Activated T-cell treated with anti-CD3 and anti-CD28 coated beads for 48 hours (primary cell): ENCODE measurements at places on chromosomes 7 and 10.

GRCh38 chr7:148774471-148774870, 75.8 kb downstream of the CUL1 start:
- no peak for DNase-seq

- DNase-seq, result no peak
These were observed 51.3 kb upstream of the SEPTIN7 start for GRCh38 chr7:35749556-35749955.

- DNase-seq, result peak; percentile 38
These were observed 38.8 kb downstream of the TMEM60 start for GRCh38 chr7:77759294-77759889.

- no peak for DNase-seq
These were observed 589.0 kb downstream of the NXPH1 start for GRCh38 chr7:9022456-9022855.

DNA sequence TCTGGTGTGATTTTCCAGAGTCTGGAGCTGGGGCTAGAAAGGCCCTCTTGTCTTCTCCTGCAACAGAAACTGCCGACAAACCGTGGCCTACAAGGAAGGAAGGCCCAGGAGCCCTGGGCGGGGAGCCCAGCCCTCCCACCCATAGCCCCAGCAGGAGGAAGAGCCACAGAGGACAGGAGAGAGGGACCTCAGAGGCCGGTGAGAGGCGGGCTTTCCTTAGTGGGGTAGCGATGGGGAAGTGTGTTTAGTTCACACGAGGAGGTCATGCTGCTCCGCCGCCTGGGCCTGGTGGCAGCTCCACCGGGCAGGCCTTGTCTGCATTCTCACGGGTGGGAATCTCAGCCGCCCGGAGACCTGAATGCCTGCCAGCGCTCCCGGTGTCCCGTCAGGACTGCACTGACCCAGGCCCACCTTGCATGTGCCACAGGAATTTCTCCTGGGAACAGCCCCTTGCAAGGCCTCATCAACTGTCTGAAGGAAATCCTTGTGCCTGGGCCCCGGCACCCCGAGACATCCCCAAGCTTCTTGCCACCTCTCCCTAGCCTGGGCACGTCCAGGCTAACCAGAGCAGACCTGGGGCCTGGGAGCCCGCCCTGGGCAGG, 50.9 kb downstream of the ZNF467 start:
- no peak for DNase-seq

DNA sequence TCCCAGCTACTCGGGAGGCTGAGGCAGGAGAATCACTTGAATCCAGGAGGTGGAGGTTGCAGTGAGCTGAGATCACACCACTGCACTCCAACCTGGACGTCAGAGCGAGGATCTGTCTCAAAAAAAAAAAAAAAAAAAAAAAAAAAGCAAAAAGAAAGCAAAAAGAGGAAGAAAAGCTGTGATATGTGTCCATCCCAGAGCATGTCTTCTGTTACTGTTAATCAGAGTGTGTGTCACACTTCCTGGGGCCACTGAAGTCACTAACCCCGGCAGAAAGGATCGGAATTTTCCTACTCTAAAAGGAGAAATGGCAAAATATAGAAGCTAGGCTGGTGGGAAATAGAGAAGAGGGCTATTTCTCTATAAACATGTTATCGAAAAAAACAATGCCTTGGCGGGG, 11.9 kb downstream of the PIK3AP1 start:
- no peak for DNase-seq

- no peak for DNase-seq
These were observed 44.7 kb upstream of the PDZD8 start for GRCh38 chr10:117419921-117420320.

GRCh38 chr10:69465457-69466157, 14.3 kb downstream of the TSPAN15 start:
- DNase-seq, result no peak

GRCh38 chr10:8048281-8049008, 6.0 kb upstream of the GATA3 start:
- no peak for DNase-seq

DNA sequence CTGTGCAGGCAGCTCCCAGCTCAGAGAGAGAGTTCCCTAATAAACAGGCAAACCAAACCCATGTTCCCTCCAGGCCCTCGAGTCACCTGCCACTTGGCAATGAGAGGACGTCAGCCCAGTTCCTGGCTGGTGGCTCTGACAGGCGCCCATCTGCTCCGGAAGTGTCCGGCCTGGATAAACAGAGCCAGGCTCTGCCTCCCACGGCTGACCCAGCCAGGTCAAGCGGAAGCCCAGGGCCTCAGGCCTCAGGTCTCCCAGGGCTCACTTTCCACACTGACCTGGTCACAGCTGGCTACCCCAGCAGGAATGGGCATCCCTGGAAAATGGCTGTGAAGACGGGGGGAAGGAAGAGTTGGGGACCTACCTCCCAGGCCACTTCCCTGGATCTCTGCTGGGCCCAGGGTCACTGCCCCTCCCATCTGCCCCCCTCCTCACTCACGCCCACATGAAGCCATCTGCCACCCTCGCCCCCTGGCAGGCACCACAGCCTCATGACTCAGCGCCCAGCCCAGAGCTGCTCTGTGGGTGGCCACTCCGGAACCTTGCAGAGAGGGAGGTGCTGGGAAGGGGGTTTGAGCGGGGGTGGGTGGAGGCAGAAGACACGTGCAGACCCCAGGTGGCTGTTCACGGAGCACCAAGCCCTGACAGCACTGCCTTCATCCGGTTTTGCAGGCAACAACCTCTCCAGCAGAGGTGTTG, 37.4 kb upstream of the DUSP5 start:
- DNase-seq, result no peak

DNA sequence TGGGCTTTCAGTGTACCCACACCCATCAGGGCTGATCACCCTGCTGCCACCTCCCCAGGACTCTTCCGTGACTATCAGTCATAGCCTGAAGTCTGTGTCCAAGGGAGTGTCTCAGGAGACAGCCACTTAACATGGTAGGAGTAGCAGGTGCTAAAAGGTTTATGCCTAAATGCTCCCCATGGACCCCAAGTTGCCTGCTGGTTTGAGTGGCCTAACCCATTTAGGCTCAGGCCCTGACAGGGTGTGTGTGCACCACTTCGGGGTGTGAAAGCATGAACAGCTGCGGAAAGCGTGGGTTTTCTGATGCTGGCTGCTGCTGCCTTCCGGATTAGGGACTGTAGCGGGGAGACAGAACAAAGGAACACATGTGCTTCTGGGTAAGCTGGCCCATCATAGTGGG, 93.2 kb upstream of the SAMD8 start:
- no peak for DNase-seq

GRCh38 chr10:127926455-127926854, 19.6 kb downstream of the PTPRE start:
- no peak for DNase-seq

DNA sequence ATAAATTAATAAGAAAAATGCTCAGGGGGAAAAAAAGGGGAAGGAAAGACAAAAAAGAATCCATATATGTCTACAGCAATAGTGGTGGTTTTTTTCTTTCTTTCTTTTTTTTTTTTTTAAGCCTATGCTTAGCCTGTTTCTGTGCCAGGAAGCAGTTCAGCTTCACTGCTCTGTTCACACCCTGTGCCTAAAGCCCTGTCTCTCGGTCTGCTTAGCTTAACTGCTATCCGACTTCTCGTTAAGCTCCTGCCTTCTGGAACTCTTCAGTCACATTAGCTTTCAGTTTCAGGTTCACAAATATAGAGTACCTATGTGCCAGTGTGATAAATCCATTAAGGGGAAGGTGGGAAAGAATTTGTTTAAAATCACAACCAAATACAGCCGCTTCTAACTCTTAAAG, 26.5 kb upstream of the NRG3 start:
- DNase-seq, result no peak

GRCh38 chr10:73095481-73096021, 1.1 kb downstream of the P4HA1 start:
- DNase-seq, result peak; percentile 12

GRCh38 chr7:45601094-45601493, 26.9 kb downstream of the ADCY1 start:
- DNase-seq, result no peak

DNA sequence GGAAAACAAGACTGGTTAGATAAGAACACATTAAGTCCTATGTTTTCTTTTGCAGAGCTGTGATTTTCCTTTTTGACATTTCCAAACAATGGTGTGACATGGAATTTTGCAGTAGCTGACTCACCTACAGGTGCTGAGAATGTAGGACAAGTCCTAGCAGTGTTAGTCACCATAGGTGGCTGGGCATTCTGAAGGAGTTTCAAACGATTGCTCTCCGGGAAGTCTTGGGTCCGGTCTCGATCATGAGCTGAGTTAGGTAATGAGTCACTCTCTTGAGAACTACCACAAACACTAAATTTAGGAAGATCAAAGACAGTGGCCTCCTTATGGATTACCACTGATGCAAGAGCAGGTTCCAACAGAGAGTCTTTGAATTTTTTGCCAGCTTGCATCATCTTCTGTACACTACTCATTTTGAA, 3.6 kb downstream of the FIGNL1 start:
- no peak for DNase-seq

DNA sequence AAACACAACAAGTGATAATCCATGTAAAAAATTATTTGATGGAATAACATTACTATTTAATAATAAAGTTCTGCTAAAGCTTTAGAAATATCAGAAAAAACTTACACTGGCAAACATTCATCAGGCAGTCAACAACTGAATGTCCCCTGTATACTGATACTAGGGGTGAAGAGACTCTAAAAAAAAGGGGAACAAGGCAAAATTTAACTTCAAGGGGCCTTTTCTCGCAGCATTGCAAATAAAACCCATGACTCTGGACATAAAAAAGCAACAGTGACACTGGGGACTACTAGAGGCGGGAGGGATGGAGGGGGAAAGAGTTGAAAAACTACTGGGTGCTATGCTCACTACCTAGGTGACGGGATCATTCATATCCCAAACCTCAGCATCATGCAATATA, 5.8 kb upstream of the IFRD1 start:
- DNase-seq, result no peak

DNA sequence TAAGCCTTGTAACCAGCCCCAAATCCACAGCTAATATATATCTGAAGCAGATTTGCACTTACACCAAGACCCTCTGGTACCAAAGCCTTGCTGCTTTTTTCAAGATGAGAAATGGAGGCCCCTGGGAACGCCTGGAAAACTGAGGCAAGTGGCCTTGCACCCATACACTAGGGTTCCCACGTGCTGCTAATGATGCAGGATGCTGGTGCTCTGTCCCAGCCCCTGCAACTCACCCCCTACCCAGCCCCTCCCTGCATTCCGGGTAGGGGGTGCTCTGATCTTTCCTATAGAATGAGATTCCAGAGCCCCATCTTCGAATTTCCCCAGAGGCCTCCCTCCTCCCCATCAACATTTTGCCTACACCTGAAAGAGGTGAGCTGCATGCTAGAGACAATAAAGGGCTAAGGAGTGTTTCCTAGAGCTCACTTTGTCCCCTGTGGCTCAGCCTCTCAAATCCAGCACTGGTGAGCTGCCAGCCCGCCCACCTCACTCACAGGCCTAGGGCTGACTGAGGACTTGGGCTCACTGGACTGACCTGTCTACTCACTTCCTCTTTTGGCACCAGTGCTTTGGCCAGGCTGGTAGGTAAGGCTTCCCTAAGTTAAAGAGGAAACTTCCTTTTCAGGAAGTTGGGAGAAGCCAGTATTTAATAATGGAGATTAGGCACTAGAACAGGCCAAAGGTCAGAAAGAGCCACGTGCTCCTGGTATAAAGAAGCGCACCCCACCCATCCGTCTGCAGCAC, 9.8 kb downstream of the RBP4 start:
- DNase-seq, result no peak

- no peak for DNase-seq
These were observed 7.8 kb upstream of the ADCY1 start for GRCh38 chr7:45566386-45566785.

DNA sequence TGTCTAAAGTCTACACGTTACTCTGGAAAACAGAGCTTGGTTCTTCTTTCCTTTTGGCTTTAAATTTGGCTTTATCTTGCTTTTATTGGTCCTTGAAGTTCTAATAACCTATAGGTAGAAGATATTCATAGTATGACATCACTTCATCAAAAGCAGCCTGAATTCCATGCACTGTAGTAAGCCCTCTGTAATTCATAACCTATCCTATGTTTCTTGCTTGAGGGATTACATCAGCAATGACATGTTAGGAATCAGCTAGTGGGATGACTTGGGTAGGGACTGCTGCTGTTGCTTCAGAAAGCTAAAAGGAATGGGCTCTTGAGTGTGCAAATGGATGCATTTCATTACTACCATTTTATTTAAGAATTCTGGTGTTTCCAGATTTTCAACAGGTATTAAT, 184.9 kb downstream of the PTEN start:
- DNase-seq, result no peak

GRCh38 chr7:35624299-35625186, 70.4 kb downstream of the HERPUD2 start:
- DNase-seq, result peak; percentile 17

DNA sequence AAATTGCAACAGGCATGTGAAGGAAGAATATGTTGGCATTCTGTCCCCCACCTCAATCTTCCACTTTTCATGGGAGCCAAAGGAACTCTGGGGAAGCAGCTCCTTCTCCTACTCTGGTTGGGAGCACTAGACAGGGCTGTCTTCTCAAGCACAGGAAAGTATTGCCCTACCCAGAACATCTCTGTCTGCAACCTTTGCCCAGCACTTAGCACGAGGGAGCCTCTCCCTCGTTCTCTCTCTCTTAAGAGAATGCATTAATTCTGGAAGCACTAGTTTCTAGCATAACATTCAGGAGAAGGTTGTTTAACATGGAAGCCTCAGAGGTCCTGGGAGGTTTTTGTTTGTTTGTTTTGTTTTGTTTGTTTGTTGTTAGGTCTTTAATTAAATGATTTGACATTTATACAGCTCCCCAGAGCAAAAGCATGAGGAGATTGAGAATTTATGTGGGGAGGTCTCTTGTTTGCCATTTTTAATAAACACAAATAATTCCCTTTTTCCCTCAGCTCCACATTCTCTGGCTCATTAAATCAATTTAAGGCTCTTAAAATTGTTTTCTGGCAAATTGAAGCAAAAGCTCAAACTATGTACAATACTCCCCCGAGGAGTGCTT, 240.6 kb downstream of the TRIL start:
- DNase-seq, result no peak

DNA sequence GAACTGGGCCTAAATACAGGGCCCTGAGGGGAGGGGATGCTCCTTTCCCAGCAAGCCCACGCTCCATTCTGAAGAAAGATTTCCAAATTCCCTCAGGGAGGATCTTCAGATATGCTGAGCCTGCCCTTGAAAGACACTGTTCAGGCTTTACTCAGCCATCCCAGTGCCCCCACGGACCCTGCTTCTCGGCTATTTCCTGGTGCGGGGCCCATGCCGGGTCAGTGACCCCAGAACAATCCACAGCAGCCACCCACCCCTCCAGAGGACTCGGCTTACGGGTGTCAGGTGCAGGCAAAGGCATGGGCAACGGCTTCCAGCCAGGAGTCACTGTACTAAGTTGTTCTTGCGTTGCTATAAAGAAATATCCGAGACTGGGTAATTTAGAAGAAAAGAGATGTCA, 137.1 kb downstream of the OAT start:
- no peak for DNase-seq

- DNase-seq, result no peak
These were observed 38.6 kb downstream of the FAS start for GRCh38 chr10:89029181-89029580.

- DNase-seq, result no peak
These were observed 122.8 kb upstream of the CTTNBP2 start for GRCh38 chr7:117995850-117996650.

GRCh38 chr7:153524070-153524601, 528.1 kb upstream of the DPP6 start:
- no peak for DNase-seq

- no peak for DNase-seq
These were observed 166.3 kb upstream of the IMMP2L start for GRCh38 chr7:111728635-111728995.

GRCh38 chr10:126369125-126369710, 19.1 kb downstream of the ADAM12 start:
- DNase-seq, result no peak

GRCh38 chr7:100483722-100484672, at the start of gene NYAP1:
Gene NYAP1, plus strand, starts transcription at chr7:100483927. Its CDS starts 1,385 bp downstream, at chr7:100485312.
- peak; percentile 34 for DNase-seq
